ENCODE measurements at places on chromosomes 4 and X.
A peak's percentile ranks its signal among the peaks of the same experiment; 100 is the strongest.

DNA sequence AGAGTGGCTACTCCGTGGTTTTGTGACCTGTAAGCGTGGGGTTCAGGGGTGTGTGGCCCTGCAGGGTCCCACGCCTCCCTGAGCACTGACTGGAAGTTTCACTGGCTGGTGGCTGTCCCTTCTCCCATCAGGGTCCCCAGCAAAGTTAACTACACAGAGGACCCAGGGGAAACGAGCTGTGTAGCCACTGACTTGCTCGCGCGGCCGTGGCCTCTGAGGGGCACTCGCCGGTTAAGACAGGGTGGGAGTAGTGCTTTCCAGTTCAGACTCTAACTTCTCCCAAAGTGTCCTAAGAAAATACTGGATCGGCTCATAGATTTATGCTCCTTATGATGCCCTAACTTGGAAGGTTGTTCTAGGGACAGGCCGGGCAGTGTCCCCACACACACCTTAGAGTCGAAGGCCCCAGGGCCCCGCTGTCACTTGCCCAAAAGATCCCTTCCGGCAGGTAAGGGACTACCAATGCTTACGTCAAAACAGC lies 28.2 kb downstream of the NELFA start:
- no peak for DNase-seq

DNA sequence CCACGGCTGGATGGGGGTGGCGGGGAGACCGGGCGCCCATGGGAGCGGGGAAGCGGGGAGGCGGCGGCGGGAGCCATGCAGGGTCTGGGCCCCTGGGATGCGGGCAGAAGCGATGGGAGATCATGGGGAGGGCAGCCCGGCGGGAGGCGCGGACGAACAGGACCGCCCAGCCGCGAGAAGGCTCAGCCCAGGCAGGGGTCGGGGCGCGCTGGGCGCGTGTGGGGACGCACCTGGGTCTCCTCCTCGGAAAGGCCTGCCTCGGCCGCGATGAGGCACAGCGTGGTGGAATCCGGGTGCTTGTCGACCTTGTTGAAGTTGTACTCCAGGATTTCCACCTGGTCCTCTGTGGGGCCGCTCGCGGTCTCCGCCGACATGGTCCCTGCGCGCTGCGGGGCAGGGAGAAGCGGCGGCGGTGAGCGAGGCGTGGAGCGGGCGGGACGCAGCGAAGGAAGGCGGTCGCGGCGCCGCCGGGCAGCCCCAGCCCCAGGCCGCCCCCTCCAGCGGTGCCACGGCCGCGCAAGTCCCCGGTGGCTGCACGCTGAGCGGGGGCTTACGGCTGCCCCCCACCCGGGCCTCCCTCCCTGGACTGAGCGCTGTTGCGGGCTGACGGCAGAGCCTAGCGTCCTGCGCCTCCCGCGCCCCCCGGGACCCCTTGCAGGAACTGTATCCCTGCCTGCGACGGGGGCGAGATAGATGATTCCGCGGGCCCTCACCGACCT lies 25.3 kb downstream of the HOPX start:
- DNase-seq = no peak

- no peak for DNase-seq
Measured at GRCh38 chrX:102832661-102833060, 104.4 kb upstream of the RAB40AL start.

GRCh38 chr4:21733894-21734630 lies 214.5 kb downstream of the KCNIP4 start:
- DNase-seq = no peak

DNA sequence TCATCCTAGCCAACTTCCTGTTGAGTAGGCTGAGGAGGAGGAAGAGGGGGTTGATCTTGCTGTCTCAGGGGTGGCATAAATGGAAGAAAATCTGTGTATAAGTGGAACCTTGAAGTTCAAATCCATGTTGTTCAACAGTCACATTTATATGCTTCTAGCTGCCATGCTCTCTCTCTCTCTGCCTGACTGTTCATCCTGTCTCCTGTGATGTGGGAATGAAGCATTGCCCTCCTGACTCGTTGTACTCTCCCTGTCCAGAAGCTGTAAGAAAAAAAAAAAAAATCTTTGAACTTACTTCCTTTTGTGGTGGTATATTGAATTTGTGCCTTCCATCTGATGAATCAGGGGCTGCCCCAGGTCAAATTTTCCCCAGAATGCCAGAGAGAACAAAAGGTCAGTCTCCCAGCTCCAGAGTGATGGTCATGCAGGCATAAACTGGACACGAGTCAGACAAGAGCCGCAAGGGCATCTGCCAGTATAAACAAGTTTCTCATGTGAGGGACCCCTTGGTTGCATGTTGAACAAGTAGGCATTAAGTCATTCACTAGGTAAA lies 257.0 kb downstream of the IDS start:
- DNase-seq = no peak

DNA sequence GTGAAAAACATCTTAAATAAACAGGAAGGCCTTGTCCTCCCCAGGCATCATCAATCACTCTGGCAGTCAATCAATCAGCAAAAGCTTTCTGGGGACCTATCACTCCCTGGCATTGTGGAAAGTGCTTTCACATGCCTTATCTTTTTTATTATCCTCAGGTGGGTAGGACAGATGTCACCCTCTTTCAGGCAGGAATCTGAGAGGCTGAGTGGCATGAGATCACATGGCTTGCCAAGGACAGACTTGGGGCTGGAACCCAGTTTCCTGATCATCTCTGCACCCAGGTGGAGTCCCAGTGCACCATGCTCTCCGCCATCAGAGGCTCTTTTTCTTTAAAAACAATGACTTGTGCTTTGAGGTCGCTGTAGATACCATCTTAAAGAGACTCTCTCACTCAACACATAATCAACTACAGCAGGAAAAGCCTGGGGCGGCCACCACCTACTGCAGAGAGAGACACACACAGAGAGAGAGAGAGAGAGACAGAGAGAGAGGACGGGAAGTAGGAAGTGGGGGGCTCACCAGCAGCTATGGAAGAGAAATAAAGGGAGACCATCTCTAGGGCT lies 282.7 kb downstream of the PTTG2 start:
- no peak for DNase-seq

GRCh38 chr4:118756958-118757357 lies 71.8 kb downstream of the METTL14 start:
- DNase-seq = no peak

DNA sequence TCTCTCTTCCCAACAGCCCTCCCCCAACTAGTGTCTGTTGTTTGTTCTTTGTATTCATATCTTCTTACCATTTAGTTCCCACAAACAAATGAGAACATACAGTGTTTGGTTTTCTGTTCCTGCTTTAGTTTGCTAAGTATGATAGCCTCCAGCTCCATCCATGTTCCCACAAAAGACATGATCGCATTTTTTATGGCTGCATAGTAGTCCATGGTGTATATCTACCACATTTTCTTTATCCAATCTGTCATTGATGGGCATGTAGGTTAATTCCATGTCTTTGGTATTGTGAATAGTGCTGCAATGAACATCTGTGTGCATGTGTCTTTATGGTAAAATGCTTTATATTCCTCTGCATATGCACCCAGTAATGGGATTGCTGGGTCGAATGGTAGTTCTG lies 283.9 kb upstream of the FGF13 start:
- DNase-seq = no peak

- DNase-seq = no peak
Measured at GRCh38 chr4:87783781-87784180, 15.6 kb upstream of the IBSP start.

GRCh38 chrX:11757719-11758399 lies at the start of gene MSL3:
TSS of gene MSL3 (plus strand) at chrX:11758237. CDS start at chrX:11758264, 27 bp downstream.
- peak; percentile 75 for DNase-seq

DNA sequence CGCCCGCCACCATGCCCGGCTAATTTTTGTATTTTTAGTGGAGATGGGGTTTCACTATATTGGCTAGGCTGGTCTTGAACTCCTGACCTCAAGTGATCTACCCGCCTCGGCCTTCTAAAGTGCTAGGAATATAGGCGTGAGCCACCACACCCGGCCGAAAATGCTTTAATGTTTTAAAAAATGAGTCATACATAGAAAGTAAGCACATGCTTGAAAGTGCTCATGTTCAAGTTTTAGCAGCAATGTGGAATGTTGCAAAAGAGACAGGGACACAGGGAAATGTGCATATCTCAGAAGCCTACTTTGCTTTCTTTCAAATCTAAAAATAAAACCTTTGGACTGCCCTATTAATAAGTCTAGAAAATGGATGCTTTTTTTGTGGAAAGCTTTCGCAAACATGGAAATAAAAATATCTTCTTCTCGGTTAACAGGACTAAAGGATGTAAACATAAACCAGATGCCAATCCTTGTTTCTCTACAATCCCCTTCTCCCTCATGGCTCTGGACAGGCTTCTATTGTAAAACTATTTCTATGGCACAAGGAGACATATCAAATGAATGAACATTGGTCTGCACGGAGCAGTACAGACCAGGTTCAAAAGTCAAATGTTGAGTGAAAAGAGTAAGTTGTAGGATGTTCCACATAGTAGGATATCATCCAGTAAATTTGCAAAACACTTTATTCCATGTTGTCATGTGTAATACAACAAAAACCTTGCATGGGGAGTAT lies 15.0 kb downstream of the MECP2 start:
- DNase-seq = no peak

DNA sequence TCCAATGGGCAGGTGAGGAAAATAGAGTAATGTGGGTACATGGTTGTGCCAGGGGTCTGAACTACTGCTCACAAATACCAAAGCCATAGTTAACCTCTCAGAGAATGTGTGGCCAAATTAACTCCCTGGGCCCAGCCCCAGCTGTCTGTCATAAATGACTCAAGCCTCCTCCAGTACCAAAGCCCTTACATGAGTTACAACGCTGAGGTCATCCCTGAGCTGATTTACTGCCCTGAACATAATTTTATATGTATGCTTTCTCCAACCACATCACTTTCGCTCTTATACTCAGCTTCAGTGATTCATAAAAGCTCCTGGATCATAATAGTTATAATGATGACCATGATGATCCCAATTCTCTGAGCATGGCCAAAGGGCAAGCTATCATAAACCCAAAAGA lies 283.9 kb downstream of the NKX6-1 start:
- no peak for DNase-seq

- no peak for DNase-seq
Measured at GRCh38 chr4:36351082-36351666, 69.8 kb downstream of the DTHD1 start.

GRCh38 chr4:151644622-151645021 lies 116.2 kb downstream of the GATB start:
- DNase-seq = no peak

- no peak for DNase-seq
Measured at GRCh38 chr4:181173046-181173445, 1070.2 kb upstream of the TENM3 start.

GRCh38 chrX:40013266-40014195 lies 84.2 kb downstream of the BCOR start:
- peak; percentile 79 for DNase-seq

DNA sequence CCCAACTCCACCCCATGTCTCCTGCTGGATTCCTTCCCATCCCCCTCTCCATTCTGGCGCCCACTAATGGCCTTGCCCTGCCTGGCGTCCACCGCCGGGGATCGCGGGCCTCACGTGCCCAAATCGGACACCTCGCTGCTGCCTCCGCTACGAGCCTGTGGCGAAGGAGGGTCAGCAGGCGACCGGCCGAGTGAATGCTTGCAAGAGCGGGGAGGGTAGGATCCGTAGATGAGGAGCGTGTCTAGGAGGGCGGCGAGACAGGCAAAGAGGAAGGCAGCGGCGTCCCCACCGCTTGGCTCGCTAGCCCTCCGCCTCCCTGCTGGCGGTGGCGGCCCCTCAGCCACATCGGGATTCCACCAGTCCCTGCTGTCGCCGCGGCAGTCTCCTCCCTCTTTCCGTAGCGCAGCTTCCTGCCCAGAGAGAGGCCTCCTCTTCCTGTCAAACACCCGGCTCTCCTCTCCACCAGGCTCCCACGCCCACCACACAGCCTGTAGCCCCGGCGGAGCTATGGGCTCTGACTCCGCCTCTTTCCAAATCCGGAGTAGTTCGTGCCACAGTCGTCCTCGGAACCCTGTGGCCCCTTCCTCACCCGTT lies at the start of gene SPIN2B:
Gene SPIN2B, minus strand, starts transcription at position 387 of the 594 bp plus-strand sequence.
- DNase-seq = peak; percentile 85

DNA sequence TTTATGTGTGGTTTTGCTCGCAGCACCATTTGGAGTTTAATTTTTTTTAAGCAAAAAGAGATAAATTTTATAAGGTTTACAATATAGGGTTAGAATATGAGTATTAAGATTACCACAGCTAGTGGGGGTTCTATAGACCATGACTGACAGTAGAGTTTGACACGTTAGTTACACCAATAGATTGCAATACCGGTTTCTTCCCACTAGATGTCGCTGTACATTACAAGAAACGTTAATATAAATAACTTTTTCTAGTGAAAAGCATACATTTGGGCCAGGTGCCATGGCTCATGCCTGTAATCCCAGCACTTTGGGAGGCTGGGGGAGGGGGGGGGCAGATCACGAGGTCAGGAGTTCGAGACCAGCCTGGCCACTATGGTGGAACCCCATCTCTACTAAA lies 433.6 kb downstream of the MAGEB5 start:
- DNase-seq = no peak

GRCh38 chrX:39667191-39667590 lies 430.6 kb downstream of the BCOR start:
- DNase-seq = no peak

GRCh38 chr4:112219826-112220366 lies 11.7 kb upstream of the AP1AR start:
- DNase-seq = no peak

DNA sequence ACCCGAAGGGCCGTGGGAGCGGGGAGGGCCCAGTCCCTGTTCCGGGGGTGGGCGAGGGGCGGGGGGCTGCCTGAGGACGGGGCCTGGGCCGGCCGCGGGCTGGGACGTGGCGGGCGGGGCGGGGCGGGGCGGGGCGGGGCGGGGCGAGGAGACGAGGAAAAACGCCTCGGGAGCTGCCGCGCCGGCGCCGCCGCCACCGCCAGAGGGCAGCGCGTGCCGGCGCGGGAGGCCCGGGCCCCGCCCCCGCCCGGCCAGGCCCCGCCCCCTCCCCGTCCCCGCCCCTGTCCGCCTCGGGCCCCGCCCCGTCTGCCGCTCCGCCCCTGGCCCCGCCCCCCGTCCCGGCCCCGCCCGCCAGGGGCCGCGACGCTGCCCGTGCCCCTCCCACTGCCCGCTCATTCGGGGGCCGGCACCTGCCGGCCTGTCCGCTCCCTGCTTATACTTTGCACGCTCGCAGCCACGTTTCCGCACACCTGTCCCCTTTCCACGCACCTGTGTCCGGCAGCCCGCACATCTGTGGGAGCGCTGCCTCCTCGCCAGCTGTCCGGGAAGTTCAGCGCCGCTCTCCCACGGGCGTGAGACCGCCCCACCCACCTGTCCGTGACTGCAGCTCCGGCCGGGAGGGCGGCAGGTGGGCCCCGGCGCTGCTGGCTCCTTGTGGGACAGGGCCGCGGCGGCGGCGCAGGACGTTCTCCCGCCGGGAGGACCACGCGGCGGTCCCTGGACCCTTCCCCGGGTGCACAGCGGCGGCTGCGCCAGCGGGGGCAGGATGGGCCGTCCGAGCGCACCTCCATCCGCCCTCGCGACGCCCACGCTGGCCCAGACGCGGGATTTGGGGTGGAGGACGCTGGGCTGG lies 1.7 kb upstream of the FGFRL1 start:
- DNase-seq = no peak

DNA sequence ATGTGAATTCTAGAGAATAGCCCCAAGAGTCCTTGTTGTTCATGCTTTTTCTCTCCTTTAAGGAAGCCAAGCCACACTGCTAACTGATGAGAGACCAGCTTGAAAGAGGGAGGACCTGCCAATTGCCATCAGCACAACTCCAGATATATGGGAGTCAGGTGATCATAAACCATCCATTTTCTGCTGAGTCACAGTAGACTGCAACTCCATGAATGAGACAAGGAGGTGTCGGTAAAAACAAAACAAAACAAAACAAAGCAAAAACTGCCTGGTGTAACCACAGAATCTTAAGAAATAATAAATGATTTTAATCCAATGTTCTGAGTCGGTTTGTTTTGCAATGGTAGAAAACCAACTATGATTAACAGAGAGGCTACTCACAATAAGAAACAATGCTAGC lies 837.3 kb downstream of the PCDH7 start:
- no peak for DNase-seq

GRCh38 chr4:158146736-158147135 lies 26.1 kb downstream of the GASK1B start:
- no peak for DNase-seq
